Activated CD4-positive, alpha-beta memory T cell treated with anti-CD3 and anti-CD28 coated beads, Interleukin-2, amount 10 ng/mL, durations not matched to agents 7 days and 5 days (primary cell): ENCODE measurements at places on chromosomes 2 and 18. TPM values are rescaled to one million over a fixed set of nuclear protein-coding genes. Genes with fewer than 3 reads are reported as not detected.

The IHH gene
- not detected for total RNA-seq

The HOXD8 gene
- not detected for total RNA-seq

The ALK gene
- not detected for total RNA-seq

- no peak for DNase-seq
Measured at GRCh38 chr2:18262601-18263000, 297.9 kb downstream of the RDH14 start.
